ENCODE measurements at places on chromosomes 16 and 17.

- H3K27me3 ChIP-seq, result no peaks in the 10 kb centered on the region
- no peak overlapping the region for H3K27ac ChIP-seq
- H3K4me3 ChIP-seq, result no peak overlapping the region
- no peak for DNase-seq
Observed at GRCh38 chr17:9802697-9803096, 11.3 kb upstream of the DHRS7C start.

DNA sequence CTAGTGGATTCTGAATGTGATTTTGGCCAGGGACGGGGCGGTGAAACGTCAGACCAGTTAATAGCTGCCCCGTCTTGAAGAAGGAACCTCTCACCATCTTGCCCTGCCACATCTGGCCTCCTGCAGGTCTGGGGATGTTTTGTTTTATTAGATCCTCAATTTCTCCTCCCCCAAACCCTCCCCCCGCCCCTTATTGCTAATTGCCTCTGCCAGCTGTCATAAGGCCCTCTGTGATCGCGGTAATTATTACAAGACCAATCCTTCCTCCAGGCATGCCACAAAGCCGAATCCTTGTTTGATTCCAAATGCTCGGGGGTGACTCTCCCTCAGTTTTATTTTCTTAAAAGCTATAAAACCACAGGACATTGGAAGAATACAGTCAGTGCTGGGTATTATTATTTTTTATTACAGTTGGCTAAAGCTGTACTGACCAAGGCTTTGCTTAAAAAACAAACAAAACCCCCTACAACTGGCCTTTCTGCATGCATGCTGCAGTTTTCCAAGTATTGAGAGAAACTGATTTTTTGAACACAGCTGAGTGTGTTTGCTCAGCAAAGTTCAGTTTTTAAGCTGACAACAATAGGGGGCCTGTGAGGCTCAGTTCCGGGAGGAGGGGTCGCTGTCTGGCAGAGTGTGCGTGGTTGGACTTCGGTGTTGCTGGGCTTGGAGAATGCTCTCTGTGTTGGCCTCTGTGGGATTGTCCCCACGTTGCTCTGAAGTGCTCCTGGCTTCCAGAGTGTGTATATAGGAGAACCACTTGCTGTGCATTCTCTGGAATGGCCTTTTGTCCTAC is 1.7 kb downstream of the KSR1 start:
- peak overlapping the region; percentile 94 for H3K27ac ChIP-seq
- H3K27me3 ChIP-seq, result peaks cover 3% of the 10 kb centered on the region
- H3K4me1 ChIP-seq, result peaks cover 68% of the 10 kb centered on the region
- DNase-seq, result no peak

- no peak for DNase-seq
- H3K27ac ChIP-seq, result no peak overlapping the region
- H3K36me3 ChIP-seq, result no peaks in the 10 kb centered on the region
- no peaks in the 10 kb centered on the region for H3K4me1 ChIP-seq
- no peak overlapping the region for H3K4me3 ChIP-seq
Observed at GRCh38 chr17:72299592-72299991, 178.8 kb downstream of the SOX9 start.

- no peaks in the 10 kb centered on the region for H3K36me3 ChIP-seq
- H3K4me3 ChIP-seq, result no peak overlapping the region
- H3K4me1 ChIP-seq, result peaks cover 20% of the 10 kb centered on the region
- H3K27ac ChIP-seq, result no peak overlapping the region
Observed at GRCh38 chr17:77596491-77597417, 361.7 kb upstream of the TNRC6C start.

DNA sequence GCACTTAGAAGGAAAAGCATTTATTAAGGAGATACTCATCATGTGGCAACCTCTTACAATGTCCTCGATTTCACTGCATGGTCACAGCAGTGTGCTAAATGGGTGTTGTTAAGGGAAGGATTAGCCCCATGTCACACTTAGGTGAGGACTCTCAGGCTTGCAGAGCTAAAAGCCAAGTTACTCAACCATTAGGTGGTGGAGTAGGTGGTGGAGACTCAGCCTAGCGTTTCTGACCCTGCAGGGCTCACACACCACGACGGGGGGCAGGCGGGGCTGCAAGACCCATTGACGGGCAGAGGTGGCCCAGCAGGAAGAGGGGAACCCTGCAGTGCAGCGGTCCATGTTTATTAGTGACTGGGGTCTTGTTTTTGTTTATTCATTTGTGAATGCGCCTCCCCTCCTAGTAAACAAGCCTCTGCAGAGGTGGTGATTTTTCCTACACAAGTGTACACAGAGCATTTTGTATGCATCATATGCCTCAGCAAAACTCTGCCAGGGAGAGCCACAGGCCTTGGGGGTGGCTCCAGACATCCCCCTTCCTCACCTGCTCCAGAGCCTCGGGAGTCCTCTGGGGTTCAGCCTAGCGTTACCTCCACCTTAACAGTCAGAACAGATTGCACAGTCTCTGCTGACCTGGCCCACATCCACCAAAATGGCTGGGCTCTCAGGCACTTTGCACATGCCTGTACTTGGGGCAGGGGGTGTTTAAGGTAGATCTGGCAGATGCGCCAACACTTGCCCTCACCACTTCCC is 216.7 kb downstream of the C16orf95 start:
- H3K36me3 ChIP-seq, result no peaks in the 10 kb centered on the region
- no peak for DNase-seq
- H3K27ac ChIP-seq, result no peak overlapping the region
- no peak overlapping the region for H3K4me3 ChIP-seq
- H3K4me1 ChIP-seq, result no peaks in the 10 kb centered on the region

GRCh38 chr16:50315346-50315997 is 49.1 kb downstream of the ADCY7 start:
- H3K27ac ChIP-seq, result no peak overlapping the region
- H3K4me3 ChIP-seq, result no peak overlapping the region
- H3K27me3 ChIP-seq, result no peaks in the 10 kb centered on the region
- DNase-seq, result no peak
- peaks cover 55% of the 10 kb centered on the region for H3K36me3 ChIP-seq
- H3K4me1 ChIP-seq, result peaks cover 25% of the 10 kb centered on the region

DNA sequence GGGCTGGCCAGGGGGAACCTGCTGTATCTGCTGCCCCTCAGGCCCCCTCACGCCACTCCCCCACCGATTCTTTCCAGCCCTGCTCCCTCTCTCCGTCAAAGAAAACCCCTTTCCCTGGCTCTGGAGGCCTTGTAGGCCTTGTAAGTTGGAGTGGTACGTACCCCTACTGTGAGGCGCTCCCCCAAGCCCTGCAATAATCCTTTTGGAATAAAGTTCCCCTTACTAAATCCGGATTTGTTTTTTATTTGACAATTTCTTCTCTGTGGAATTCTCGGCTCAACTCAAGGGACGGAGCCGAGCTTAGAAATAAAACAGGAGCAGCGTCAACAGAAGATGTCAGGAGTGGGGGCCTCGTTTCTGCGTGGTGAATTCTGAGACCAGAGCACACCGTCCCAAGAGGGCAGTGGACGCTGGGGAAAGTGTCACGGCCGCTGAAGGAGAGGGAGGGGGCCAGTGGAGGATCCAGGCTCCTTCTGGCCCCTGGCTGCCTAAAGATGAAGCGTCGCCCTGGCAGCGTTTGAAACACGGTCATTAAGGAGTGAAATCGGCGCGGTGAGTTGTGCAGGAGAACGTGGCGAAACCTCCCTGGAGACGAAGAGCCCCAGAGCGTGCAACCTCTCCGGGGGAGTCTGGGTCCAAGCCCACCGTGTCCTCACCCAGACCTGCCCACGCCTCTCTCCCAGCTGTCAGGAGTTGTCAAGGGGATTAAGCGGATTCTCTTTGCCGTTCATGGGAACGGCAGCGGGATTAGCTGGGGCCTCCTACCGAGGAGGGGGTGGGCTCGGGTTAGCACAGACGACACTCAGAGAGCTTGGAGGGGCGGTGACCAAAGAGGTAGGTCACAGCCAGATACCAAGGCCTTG is 47.0 kb downstream of the SLC7A5 start:
- peaks cover 4% of the 10 kb centered on the region for H3K4me1 ChIP-seq
- DNase-seq, result no peak
- H3K27ac ChIP-seq, result peak overlapping the region; percentile 44
- H3K4me3 ChIP-seq, result no peak overlapping the region
- H3K27me3 ChIP-seq, result no peaks in the 10 kb centered on the region
- peaks cover 3% of the 10 kb centered on the region for H3K36me3 ChIP-seq

DNA sequence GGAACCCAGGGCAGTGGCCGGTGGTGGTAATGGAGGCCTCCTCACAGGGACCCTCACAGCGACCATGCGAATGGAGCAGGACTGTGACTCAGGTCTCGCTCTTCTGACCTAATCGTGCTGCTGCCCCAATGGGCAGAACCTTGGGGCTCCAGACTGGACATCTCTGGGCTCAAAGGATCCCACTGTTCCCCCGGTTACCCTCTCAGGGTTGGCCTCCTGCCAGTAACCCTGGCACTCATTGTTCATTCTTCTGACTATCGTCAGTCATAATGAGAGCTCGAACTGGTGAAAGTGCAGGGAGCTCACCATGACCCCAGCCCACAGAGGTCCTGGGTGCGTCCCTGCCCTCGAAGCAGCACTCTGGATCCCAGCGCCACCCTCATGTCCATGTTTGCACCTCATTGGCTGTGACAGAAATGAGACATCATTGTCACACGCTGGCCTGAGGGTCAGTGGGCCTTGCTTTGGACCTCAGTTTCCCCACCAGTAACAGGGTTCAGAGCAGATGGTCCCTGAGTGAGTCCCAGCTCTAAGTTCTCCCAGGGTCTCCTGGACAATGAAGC is 4.0 kb upstream of the NPRL3 start:
- H3K36me3 ChIP-seq, result no peaks in the 10 kb centered on the region
- H3K4me3 ChIP-seq, result no peak overlapping the region
- H3K27me3 ChIP-seq, result peaks cover 13% of the 10 kb centered on the region
- DNase-seq, result no peak

GRCh38 chr16:391885-392335 is 5.1 kb upstream of the NME4 start:
- H3K4me1 ChIP-seq, result peaks cover 15% of the 10 kb centered on the region
- peak overlapping the region; percentile 63 for H3K27ac ChIP-seq
- H3K27me3 ChIP-seq, result peaks cover 15% of the 10 kb centered on the region

- H3K4me1 ChIP-seq, result peaks cover 45% of the 10 kb centered on the region
- no peak for DNase-seq
- H3K27me3 ChIP-seq, result no peaks in the 10 kb centered on the region
- no peak overlapping the region for H3K4me3 ChIP-seq
- peaks cover 5% of the 10 kb centered on the region for H3K36me3 ChIP-seq
- peak overlapping the region; percentile 13 for H3K27ac ChIP-seq
Observed at GRCh38 chr16:85994492-85995490, 95.8 kb downstream of the IRF8 start.

DNA sequence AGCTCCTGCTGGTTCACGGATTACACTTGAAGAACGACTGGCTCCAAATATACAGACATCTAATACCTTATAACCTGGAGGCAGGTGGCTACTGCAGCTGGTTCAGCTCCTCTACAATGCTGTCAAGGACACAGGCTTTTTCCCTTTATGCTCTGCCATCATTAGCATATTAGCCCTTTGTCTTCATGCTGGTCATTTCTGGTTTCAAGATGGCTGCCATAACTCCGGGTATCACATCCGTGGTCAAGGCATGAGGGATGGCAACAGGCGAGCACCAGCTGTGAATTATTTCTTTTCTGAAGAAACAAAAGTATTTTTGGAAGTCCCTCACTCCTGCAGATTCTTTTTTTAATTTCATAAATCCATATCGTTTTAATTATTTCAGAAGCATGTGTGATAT is 124.3 kb upstream of the MED13 start:
- no peaks in the 10 kb centered on the region for H3K36me3 ChIP-seq
- no peak overlapping the region for H3K27ac ChIP-seq
- H3K4me3 ChIP-seq, result no peak overlapping the region

GRCh38 chr16:70664325-70665112 is 18.2 kb downstream of the IL34 start:
- no peak overlapping the region for H3K27ac ChIP-seq
- H3K27me3 ChIP-seq, result peaks cover 9% of the 10 kb centered on the region
- DNase-seq, result no peak
- no peak overlapping the region for H3K4me3 ChIP-seq
- H3K36me3 ChIP-seq, result no peaks in the 10 kb centered on the region

DNA sequence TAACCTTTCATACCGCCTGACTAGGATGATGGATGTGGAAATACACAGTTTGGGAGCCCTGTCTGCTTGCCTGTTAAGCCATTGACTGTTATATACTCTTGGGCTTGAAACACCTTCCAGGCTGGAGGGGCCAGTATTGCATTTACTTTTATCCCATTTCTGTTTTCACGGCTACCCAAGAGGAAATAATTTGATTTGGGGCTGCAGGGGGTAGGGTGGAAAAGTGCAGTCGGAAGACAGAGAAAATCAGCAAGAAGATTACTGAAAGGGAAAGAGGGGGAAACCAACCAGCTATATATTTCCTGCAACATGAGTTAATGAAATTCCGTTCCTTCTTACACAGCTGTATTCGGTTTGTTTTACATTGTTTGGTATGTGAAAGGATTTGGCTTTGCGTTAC is 202.5 kb downstream of the CDH13 start:
- H3K4me1 ChIP-seq, result no peaks in the 10 kb centered on the region
- no peak overlapping the region for H3K27ac ChIP-seq
- H3K4me3 ChIP-seq, result no peak overlapping the region
- DNase-seq, result no peak

- DNase-seq, result no peak
- H3K27ac ChIP-seq, result no peak overlapping the region
- no peaks in the 10 kb centered on the region for H3K27me3 ChIP-seq
Observed at GRCh38 chr16:67736858-67737257, 17.7 kb upstream of the GFOD2 start.

DNA sequence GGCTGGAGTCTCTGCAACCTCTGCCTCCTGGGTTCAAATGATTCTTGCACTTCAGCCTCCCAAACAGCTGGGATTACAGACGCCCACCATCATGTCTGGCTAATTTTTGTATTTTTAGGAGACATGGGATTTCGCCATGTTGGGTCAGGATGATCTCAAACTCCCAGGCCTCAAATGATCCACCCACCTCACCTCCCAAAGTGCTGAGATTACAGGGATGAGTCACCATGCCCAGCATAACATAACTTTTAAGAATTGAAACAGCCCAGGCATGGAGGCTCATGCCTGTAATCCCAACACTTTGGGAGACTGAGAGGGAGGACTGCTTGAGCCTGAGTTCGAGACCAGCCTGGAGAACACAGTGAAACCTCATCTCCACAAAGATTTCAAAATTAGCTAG is 2.5 kb downstream of the RSL1D1 start:
- H3K4me1 ChIP-seq, result peaks cover 39% of the 10 kb centered on the region
- no peak for DNase-seq
- no peaks in the 10 kb centered on the region for H3K27me3 ChIP-seq

- DNase-seq, result no peak
- H3K27ac ChIP-seq, result no peak overlapping the region
- H3K27me3 ChIP-seq, result no peaks in the 10 kb centered on the region
- H3K36me3 ChIP-seq, result peaks cover 28% of the 10 kb centered on the region
- no peak overlapping the region for H3K4me3 ChIP-seq
Observed at GRCh38 chr17:57420734-57421717, 164.7 kb downstream of the MSI2 start.

Data from activated T-helper 1 cell treated with anti-CD3 and anti-CD28 coated beads, Interleukin-12 subunit alpha, Interleukin-12 subunit beta, Interleukin-2, Interleukin-4 antibody, amounts not matched to agents 30 ng/mL and 10 ng/mL and 1 ng/mL, durations not matched to agents 14 hours and 24 hours and 36 hours (primary cell).